ENCODE measurements at places on chromosomes 11 and 22.
A peak's percentile ranks its signal among the peaks of the same experiment; 100 is the strongest.

DNA sequence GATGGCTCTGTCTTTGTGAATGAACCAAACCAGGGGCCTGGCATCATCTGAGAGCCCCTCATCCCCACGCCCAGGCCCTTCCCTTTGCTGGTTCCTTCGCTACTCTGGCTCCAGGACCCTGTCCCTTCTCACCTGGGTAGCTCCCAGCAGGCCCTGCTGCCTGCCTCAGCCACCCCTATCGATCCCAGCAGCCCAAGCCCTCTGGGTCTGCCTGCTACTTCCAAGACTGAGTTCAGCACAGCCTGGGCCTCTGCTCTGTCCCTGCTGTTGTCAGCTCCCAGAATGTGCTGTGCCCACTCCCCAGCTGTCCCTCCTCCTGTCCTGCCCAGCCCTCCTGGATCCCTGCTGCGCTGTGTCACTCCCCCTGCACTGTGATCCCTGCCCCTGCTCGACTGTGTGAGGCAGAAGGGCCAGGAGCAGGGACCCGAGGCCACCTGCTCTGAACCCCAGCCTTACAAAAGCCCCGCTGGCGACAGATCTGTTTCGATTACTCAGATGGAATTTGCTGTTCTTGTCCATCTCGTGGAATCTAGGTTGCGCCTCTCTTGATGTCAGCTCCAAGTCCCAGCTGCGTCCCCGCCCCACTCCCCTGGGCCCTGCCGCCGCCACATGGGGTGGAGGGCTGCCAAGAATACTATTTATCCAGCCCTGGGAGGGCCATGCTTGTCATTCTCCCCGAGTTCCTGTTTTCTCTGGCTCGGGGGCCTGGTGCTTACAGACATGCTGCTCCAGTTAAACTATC lies 13.0 kb downstream of the MRPL21 start:
- DNase-seq, result no peak

DNA sequence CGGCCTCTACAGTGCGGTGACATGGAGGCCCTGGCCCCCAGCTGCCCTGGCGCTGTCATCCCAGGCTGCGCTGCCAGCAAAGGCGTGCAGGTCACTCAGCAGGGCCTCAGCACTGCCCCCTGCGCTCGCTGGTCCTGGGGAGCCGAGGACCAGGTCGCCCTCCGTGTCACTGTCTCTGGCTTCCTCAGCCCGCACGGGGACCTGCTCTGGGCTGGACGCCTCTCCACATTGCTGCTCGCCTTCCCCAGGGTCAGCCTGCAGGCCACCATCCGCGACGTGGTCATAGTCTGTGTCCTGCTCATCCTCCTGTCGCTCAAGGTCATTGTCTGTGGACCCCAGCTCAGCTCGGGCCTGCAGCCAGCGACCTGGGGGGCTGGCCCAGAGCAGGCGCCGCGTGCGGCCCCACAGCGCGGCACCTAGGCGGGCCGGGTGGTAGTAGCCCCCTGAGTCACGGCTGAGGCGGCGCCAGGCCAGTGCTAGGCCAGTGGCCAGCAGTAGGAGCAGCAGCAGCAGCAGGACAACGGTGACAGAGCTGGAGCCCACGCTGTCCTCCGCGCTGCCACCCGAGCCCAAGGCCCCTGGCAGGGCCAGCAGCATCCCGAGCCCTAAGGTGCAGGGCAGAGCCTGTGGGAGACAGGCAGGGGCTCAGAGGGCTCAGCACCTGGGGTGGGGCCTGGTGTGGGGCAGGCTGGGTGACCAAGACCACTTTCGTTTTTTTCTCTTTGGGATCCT lies 1.6 kb downstream of the PTPRCAP start:
- no peak for DNase-seq

- no peak for DNase-seq
Measured at GRCh38 chr11:129846508-129847335, 31.1 kb downstream of the TMEM45B start.

- DNase-seq, result no peak
Measured at GRCh38 chr11:9600644-9601036, 27.2 kb downstream of the WEE1 start.

DNA sequence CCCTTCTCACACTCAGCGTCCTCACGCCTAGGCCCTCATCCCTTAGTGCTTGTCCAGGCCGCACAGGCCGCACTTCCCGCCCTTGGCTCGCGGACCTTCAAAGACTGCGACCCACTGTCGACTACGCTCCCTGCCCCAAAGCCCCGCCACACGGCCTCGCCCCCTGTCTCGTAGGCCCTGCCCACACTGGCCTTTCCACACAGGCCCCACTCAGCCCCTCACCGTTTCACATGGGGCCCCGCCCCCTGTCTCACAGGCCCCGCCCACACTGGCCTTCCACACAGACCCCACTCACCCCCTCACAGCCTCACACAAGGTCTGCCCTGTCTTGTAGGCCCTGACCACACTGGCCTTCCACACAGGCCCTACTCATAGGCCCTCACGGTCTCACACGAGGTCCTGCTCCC lies 11.0 kb downstream of the NRXN2 start:
- DNase-seq, result no peak

GRCh38 chr11:118418766-118419165 lies 17.4 kb downstream of the ATP5MG start:
- peak; percentile 37 for DNase-seq

DNA sequence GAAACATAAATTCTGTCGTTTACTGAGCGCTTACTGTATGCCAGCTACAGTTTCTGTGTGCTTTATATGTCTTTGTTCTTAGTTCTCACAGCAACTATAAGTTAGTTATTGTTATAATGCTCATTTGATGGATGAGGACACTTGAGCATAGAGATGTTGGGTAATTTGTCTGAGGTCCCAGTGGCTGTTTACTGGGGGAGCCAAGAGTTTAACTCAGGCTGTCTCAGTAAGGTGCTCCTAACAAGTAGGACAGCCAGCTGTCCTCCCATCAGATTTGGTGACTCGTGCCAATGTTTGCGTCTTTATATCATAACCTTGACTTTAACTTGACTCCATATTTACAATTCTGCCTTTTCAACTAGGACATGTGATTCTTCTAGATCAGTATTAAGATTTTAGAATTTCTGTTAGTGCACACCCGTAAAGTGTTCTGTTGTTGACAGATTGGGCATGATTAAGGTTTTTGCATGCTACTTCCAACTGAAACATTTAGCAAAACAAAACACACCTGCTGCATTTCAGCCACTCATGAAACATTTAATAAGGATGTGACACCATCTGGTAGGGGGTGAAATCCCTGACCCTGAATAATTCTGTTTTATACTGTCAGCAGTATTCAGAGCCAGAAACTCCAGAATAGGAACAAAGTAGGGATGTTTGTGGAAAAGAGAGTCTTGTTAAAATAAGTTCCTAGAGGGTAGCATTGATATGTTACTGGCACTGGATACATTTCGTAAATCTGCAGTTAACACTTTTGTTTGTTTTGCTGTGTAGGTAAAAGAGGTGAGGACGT lies 1.9 kb downstream of the REXO2 start:
- DNase-seq, result no peak

- DNase-seq, result no peak
Measured at GRCh38 chr22:25822344-25822743, 80.4 kb downstream of the MYO18B start.

DNA sequence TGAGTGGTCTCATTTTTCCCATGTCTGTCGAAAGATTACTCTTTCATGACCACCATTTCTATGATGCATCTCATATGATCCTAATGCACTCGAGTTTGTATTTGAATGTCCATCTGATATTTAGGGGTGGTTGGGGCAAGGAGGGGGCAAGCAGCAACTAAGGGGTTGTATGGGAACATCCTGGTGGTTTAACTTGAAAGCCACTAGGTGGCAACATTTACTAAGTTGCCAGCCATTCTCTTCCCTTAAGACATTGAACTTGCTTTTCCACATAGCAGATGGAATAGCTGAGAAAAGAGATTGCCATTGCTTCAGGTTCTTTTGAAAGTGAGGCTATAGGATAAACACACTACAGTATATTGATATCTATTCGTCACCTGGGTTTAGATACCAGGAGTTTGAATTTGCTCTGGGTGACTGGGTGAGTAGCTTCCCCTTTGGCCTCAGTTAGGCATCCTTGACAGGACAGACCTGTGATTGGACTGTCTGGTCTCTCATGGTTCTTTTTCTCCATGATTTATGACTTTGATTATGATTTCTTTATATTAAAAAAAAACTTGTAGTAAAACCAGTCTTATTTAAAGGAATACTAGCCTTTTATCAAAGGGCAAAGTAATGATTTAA lies 32.4 kb downstream of the NF2 start:
- DNase-seq, result peak; percentile 67

- DNase-seq, result peak; percentile 87
Measured at GRCh38 chr11:72821920-72822799, 7.9 kb downstream of the ATG16L2 start.

- DNase-seq, result no peak
Measured at GRCh38 chr11:75223954-75224643, 16.5 kb upstream of the TPBGL start.

GRCh38 chr22:43520632-43521039 lies 108.8 kb downstream of the MPPED1 start:
- DNase-seq, result no peak

DNA sequence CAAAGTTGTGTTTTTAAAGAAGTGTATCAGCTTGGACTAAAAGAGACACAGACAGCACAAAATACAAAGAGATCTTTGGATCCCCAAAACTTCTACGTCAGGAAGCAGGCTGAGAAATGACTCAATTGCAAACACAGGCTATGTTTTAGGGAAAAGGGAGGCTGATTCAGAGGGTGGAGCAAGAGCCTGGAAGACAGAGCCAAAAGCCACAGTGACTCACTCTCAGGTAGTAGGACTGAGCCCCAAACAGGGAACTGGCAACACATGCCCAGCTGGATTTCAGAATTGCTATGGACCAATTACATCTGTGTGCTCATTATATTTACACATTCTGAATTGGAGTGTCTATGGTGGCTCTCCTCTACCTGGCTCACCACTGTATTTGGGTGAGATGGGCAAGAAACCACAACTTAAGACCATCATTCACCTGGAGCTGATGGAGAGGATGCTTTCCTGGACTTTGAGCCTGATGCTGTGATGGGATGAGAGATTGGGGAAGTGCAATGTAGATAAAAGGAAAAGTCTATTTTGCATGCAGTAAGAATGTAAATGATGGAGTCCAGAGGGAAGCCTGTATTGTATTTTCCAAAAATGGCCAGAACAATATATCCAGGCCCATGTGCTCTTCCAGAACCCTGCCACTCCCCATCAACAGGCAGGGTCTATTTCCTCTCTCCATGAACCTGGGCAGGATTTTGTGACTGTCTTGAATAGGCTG lies 20.8 kb upstream of the LINC01488 start:
- no peak for DNase-seq

DNA sequence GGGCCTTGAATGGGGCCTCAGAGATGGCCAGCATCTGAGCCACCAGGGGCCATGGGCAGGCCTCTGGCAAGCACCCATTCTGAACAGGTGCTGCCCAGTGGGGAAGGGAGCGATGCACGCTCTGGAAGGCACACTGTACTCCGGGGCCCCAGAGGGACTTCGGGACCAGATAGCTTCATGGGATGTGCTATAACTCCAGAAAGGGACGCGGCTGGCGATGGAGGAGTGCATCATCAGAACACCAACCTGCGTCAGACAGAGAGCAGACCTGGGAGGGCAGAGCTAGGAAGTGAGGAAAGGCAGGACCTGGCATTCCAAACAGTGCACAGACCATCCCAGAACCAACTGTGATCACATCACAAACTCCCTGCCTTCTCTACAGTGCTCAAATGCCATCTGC lies 16.8 kb downstream of the DGCR2 start:
- no peak for DNase-seq

DNA sequence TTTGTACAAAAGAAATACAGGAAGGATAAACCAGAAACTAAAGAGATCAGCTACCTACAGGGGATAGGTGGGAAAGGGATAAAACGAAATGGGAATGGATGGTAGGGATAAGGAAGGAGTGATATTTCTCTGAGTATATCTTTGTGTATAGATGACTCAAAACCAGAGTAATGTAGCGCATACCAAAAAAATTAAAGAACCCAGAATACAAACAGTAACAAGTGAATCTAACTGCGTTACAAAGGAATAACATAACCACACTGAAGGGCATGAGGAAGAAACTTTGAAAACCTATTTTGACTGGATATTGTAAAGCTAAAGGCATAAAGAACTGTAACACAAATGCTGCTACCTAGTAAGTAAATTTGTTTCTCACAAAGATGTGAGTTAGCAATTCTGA lies 37.9 kb downstream of the MAPK1 start:
- DNase-seq, result no peak

DNA sequence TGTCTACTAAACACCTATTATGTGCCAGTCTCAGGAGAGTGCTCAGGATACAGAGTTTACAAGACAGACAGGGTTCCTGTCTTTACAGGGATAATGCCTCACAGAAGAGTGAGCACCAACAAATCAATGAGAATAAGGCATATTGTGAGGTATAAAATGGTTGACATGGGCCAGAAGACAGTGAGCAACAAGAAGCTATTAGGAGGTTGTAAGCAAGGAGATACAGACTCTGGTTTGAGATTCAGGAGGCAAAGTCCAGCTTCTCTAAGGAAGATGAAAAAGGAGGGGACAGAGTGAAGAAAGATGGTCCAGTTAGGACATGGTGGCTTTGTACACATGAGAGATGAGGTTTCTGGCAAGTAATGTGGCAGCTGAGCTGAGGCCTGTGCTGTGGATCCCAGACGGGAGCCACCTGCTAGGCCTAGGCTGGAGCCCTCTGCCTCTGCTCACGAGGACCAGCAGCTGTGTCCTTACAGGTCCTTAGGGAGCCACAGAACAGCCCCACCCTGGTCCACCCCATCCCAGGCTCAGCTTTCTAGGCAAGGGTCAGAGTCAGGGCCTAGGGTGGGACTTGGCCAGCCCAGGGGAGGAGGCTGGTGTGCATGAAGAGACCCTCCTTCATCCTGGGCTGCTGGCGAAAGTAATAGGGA lies 110.5 kb downstream of the ZNF280B start:
- DNase-seq, result no peak

DNA sequence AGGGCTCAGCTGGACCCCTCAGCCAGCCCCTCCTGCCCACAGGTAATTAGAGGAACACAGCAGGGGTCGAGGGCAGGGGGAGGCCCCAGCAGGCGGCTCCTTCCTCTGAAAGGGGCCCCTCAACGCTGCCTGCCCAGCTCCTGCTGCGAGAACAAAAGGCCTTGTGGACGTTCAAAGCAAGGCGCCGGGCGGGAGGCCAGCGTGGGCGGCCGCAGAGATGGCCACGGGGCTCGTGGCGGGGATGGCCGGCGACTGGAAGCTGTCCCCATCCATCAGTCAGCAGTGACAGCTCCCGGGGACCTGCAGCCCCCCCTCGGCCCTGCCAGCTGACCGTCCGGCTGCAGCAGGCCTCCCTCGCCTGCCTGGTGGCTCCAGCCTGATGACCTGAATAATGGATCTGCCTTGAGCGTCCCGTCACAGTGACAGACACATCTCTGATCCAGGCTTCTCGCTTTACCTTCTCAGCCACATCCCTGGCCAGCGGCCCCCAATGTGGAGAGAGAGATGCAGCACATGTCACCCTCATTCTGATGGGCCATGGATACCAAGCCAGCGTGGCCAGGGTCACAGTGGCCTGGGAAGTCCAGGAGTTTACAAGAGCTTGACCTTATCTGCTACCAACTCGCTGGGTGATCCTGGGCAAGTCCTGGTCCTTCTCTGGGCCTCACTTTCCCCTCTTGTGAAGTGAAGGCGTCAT lies 159.3 kb downstream of the MN1 start:
- no peak for DNase-seq
